Bronchus fibroblast of lung (primary cell): ENCODE measurements at places on chromosomes 5 and 9. TPM values are rescaled to one million over a fixed set of nuclear protein-coding genes. Genes with fewer than 3 reads are reported as not detected.

The TMOD1 gene
- total RNA-seq = 0.17 TPM in 1 of 2 replicates, not detected in the other

The C5 gene
- total RNA-seq = 2.8 and 3.5 TPM in 2 replicates

The SHOC1 gene
- total RNA-seq = under 0.01 TPM in 1 of 2 replicates, not detected in the other

The SLC6A7 gene
- not detected in 2 replicates for total RNA-seq

The GEMIN5 gene
- 15.5 and 16.1 TPM in 2 replicates for total RNA-seq

The PCDHGB6 gene
- 1.3 and 2.1 TPM in 2 replicates for total RNA-seq

The C7 gene
- 3.0 and 3.4 TPM in 2 replicates for total RNA-seq
